ENCODE measurements at places on chromosomes 5 and 9.

DNA sequence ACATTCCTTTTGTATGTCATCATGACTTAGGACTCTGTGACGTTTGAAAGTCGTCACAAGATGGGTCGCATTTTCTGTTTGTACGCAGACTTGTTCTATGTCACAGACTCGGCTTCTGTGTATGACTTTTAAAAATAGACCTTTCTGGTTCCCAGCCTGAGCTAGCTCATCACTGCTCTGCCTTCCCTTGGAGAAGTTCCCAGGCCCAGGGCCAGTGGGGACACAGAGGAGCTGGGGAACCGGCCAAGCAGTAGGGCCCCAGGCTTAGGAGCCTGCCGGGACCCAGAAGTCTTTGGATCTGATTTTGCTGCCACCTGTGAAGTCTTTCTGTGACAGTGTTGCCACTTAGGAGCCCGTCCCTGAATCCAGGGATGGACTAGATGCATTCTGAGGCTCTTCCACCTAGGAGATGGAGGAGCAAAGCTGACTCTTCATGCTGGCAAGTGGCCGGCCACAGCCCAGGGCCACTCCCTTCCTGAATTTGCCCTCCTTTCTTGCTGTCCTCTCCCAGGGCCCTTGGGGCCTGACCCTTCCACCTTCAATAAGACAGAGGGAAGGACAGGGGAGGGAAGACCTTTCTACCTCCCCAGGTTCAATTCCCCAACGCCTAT lies 18.1 kb upstream of the UBE2QL1 start:
- no peak for DNase-seq

- DNase-seq: no peak
Measured at GRCh38 chr9:14261616-14262015, 52.3 kb downstream of the NFIB start.

DNA sequence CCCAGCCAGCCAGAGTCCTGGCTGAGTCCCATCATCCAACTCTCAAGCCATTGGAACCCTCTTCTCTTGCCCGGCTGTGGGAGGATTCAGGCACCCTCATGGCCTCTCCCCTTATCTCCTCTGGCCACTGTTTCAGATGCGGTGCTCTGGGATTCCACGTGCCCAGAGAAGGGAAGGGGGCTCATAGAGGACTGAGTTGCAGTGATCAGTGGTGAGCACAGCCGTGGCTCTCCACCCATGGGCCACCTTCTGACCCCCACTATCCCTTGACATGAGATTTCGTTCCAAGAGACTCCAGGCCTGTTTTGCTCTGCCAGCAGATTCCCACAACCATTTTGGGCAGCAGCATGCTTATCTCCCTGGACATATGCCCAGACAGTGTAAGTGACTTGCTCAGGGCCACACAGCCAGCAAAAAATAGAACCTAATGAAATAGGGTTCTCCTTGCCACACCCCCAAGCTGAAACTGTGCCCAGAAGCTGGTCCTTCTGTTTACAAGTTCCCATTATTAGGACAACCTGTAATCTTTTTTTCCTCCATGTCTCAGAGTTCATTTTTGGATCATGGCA lies 2.7 kb downstream of the GPX3 start:
- DNase-seq: no peak

GRCh38 chr9:128936171-128936865 lies 11.1 kb downstream of the DOLK start:
- DNase-seq: no peak

DNA sequence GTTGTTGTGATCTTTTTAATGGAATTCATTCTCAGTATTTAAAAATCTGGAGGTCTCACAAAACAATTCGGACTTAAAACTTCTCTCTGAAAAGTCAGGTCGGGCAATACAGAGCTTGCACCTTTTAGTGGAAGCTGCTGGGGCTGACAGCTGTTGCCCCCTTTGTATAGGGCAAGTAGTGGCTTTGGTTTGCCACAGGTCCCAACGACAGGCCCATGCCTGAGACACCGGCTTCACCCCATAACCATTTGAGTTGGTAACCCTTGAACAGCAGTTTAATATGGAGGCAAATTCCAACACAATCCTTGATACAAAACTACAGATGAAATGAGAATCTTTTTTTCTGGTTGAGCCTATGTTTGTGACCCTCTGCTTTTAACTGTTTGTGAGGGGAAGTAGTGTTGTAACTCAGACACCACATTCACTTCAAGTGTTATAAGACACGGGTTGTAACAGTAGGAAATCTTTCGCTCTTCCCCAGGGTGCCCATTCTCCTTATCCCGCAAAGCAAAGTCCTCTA lies 752 bp upstream of the GLRX start:
- DNase-seq: no peak

DNA sequence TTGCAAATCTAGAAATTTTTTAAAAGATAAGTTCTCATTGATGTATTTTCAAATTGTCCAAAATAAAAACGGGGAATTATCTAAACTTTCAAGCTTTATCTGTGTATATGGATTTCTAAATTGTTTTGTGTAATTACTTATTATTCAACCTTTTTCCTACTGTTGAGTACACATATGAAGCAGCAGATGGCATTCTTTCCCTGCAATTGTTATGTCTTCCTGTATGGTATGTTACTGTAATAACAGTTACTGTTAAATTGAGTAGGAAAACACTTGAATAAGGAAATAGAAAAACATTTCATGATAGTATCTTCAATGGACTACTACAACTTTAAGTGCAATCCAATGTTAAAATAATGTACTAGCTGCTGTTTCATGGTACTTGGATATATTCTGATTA lies 124.8 kb downstream of the RANBP17 start:
- no peak for DNase-seq

GRCh38 chr9:133956520-133957076 lies 35.5 kb downstream of the VAV2 start:
- DNase-seq: no peak

- no peak for DNase-seq
Measured at GRCh38 chr5:151646334-151646733, 40.4 kb downstream of the SPARC start.

- no peak for DNase-seq
Measured at GRCh38 chr5:77847814-77848290, 71.7 kb upstream of the TBCA start.

- DNase-seq: no peak
Measured at GRCh38 chr9:95626885-95627558, 110.3 kb upstream of the PTCH1 start.

DNA sequence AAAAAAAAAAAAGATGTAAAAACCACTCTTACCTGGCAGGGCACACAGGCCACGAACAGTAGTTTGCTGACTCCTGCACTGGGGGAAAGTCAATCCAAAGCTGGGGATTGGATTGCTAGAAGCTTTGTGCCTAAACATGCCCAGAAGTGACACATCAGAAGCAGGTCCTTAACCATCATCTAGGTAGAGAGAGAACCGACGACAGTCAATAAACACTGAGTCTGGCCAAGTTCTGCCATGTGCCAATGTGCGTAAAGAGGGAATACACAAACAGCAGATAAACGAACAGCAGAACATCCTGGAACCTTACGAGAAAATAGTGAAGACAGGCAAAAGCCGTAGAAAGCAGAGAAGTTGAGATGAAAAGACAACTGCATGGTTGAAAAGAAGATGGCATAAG lies 14.9 kb downstream of the SFXN1 start:
- no peak for DNase-seq

- no peak for DNase-seq
Measured at GRCh38 chr9:18638371-18639249, 164.7 kb downstream of the ADAMTSL1 start.

DNA sequence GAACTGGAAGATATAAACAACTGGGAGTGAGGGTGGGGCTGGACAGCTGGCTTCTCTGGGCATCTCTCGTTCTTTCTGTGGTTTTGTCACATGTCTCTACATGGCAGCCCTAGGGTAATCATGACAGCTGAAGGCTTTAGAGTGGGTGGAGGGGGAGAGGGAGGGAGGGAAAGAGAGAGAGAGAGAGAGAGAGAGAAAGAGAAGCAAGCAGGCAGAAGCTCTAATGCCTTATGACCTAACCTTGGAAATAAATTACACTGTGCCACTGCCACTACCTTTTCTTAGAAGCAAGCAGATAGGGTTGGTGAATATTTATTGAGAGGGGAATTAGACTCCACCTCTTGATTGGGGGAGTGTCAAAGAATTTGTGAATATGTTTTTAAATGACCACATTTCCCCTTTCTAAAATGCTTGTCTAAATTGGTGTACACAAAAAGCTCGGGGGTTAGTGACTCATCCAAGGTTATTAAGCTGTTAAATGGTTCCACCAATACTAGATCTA lies 2.6 kb upstream of the DAPK1 start:
- no peak for DNase-seq

DNA sequence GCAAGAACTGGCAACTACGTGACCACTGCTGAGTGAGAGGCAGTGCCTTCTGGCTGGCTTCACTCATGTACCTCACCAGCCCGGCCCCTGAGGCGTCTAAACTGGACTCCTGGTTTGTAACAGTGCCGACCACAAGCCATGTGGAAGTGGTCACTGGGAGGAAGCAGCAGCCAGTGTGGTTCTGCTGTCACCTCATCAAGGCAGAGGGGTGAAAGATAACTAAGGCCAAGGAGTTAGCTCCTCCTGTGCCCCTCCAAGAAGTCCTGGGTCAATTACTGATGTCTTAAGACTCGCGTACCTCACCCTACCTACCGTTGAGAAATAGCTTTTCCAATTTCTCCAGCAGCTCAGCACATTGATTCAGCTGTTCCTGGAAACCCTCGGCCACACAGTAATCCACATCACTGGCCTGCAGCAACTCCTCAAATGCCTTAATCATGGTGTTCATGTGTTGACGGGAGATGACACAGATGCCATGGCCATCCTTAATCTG lies 142.9 kb downstream of the CDK5RAP2 start:
- DNase-seq: no peak

DNA sequence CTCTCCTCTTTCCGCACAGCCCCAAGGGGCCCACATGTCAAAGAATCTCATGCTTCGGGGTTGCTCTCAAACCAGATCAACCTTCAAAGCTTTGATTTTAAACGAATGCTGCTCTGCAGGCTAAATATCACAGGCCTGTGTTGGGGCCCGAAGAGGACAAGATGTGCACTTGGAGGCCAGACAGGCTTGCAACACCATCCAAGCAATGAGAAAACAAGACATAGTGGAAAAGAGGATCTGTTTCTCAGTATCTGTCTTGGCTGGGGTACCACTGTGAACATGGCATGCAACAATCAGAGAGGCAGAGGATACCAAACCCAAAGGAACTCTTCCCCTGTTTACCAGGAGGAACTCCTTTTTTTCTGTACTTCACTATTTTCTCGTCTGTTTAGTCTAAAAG lies 321.8 kb downstream of the SLIT3 start:
- DNase-seq: no peak

DNA sequence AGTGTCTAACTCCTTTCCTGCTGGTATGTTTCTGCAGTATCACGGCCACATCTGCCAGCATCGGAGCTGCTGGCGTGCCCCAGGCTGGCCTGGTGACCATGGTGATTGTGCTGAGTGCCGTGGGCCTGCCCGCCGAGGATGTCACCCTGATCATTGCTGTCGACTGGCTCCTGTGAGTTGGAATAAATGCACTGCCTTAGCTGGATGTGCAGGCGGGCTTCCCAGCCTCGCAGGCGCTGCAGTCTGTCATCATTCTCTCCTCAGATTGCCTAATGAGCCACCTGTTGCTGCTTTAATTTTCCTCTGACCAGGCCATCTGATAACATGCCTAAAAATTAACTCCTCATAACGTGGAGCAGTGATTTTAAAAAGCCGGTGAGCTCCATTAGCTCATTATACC lies 79.1 kb upstream of the PLPP6 start:
- no peak for DNase-seq

- no peak for DNase-seq
Measured at GRCh38 chr9:128244837-128245231, 31.0 kb downstream of the GOLGA2 start.

DNA sequence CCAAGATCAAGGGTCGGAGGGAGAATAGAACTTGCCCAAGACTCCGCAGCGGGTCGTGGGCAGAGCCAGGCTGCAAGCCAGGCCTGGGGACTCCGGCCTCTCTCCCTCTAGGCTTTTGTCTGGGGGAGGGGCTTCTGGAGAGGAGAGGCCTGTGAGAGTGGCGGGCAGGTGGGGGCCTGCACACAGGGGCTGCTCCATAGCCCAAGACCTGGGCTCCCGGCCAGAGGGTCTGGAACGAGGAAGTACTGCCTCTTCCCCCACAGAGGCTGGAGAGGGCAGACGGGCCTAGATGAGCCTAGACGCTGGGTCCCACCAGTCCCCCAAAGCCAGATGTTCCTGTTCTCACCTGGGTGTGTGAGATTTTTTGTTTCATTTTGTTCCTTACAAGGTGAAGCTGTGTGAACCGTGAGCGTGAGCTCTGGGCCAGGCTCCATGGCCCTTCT lies 5.2 kb upstream of the ST6GALNAC6 start:
- DNase-seq: no peak

DNA sequence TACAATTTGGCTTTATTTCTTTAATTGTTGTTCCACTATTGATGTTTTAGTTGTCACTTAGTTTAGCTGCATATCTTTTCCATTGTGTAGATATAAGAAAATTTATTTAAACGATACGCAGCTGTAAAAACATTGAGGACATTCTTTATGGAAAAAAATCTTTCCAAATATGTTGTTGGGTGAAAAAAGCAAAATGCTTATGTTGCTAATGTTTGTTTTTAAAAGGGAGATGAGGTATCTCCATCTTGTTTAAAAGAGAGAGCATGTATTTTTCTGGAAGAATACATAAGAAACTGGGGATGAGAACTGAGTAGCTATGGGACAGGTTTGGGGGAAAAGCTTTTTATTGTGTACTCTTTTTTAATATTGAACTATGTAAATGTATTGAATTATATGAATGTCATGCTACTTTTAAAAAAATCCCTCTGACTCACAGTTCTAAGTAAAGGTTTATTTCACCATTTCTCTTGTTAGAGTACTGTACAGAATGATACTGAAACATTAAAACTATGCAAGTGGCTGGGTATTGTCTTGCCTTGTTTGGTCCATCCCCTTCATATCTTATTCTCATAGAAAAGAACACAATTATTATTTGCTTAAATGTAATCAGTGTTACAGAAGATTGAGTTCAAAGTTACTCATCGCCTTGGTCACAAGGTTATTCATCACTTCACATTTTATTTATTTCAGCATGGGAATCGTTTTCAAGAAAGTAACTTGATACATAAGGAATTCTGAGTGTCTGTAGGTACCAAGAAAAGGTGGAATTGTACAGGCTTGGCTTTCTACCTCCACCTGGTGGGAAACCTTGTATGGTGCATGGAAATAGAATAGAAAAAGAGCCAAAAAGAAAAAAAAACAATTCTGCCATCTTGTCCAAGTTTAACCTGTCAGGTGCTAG lies 85.8 kb downstream of the RIC1 start:
- DNase-seq: no peak

- no peak for DNase-seq
Measured at GRCh38 chr9:104544644-104545043, 8.0 kb upstream of the OR13C3 start.

GRCh38 chr9:69980041-69980440 lies 63.6 kb upstream of the MAMDC2 start:
- DNase-seq: no peak
